GM23338 (cell line): ENCODE measurements at places on chromosomes 5 and 9. TPM values are rescaled to one million over a fixed set of nuclear protein-coding genes. Genes with fewer than 3 reads are reported as not detected.

GABRA6 gene
- not detected in 2 replicates for total RNA-seq

GRCh38 chr9:127380479-127380878 lies 16.5 kb upstream of the SLC2A8 start:
- H3K4me1 ChIP-seq, result no peaks in the 10 kb centered on the region
- no peak overlapping the region for H3K4me3 ChIP-seq
- H3K27ac ChIP-seq, result no peak overlapping the region

GRCh38 chr9:126151031-126151685 lies 175.5 kb upstream of the MVB12B start:
- H3K4me3 ChIP-seq, result no peak overlapping the region
- H3K27ac ChIP-seq, result no peak overlapping the region
- peaks cover 18% of the 10 kb centered on the region for H3K27me3 ChIP-seq
- H3K36me3 ChIP-seq, result no peaks in the 10 kb centered on the region
- H3K4me1 ChIP-seq, result peaks cover 4% of the 10 kb centered on the region; the same call in 1 of the 2 replicates

DNA sequence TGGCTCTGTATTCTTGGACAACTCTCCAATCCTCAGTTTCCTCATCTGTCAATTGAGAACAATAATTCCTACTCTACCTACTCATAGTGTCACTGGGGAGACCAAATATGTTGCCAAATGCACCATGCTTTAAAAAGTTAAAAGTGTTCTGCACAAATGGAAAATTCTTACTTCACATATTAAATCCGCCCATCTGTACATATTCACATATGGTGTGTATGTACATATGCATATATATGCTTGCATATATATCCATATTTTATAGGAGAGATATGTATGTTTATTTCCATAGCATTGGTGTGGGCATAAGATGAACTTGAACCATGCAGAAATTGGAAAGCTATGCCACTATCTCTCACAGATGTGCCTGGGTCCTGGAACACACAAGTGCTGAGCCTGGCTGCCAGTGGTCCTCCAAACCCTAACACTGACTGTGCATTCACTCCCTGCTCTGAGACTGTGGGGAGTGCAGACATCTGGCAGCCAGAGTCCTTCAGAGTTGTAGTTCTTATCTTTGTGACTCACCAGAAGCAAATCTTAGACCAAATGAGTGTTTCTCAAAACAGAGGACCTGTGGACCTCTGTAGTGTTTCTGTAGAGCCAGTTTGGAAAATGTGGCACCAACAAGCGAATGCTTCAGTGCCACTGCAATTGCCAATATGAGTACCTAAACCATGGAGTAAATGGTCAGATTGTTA lies 168.7 kb downstream of the GRIA1 start:
- H3K36me3 ChIP-seq, result no peaks in the 10 kb centered on the region
- no peak overlapping the region for H3K4me3 ChIP-seq
- no peak for DNase-seq
- H3K27ac ChIP-seq, result no peak overlapping the region

GRCh38 chr5:6359555-6360322 lies 18.6 kb downstream of the MED10 start:
- H3K4me3 ChIP-seq, result no peak overlapping the region
- H3K36me3 ChIP-seq, result no peaks in the 10 kb centered on the region
- peaks cover 10% of the 10 kb centered on the region; the same call in 1 of the 2 replicates for H3K4me1 ChIP-seq

- H3K36me3 ChIP-seq, result no peaks in the 10 kb centered on the region
- H3K27ac ChIP-seq, result no peak overlapping the region
- no peak for DNase-seq
- H3K4me1 ChIP-seq, result no peaks in the 10 kb centered on the region
These were observed 233.1 kb downstream of the ADAMTSL1 start for GRCh38 chr9:18707061-18707461.

DNA sequence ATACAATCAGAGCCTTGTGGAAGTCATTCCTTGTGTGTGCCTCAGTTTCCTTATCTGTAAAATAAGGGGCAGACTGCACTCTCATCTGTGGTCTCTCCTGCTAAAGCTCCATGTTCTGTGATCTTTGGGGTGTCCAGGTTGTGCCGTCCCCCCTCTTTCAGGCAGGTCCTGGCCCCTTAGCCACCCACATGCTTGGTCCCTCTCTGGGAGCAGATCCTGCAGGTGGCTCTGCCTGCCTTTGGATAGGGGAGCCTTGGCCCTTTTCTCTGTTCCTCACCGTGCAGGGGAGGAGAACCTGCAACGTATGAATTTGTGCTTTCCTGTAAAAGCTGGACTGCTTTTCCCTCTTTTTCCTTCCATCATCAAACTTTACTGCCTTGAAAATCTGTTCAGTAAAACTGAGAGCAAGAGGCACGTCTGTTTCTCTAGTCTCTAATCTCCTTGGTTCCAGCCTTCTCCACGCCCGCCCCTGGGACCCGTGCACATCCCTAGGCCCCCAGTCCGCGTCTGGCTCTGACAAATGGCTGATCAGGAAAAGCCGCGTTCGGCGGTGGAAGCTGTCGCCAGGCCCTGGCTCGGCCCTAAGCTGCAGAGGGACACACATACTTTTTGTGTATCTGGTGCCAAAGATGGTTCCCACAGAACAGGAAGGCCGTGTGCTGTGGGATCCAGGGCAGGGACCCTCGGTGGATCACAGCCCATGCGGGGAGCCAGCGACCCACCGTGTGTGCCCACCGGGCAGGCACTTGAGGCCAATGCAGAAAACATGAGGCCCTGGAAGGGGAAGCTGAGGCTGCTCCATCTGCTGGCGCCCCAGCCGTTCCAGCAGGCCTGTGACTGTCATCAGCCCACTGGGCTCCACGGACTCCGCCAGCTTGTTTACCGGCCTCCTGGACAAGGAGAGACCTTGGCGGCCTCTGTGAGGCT lies 43.4 kb upstream of the COL5A1 start:
- no peaks in the 10 kb centered on the region for H3K27me3 ChIP-seq
- DNase-seq, result no peak
- H3K4me1 ChIP-seq, result no peaks in the 10 kb centered on the region
- H3K27ac ChIP-seq, result no peak overlapping the region
- H3K4me3 ChIP-seq, result no peak overlapping the region

DNA sequence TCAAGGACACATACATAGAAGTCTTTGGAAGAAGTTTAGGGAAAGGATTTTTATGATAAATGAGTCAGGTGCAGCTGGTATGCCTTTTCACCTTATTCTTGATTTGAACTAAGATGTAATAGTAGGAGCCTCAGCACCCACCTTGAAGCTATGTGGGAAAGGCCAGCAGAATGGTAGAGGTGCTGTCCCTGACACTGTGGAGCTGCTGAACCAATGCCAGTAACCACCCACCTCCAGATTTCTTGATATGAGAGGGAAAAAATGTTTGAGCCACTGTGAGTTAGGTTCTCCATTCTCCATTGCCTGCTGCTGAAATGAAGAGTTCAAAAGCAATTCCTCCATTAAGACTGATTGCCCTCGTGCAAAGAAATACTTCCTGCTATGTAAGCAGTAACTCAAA lies 12.2 kb upstream of the HMGCR start:
- no peak for DNase-seq
- no peaks in the 10 kb centered on the region for H3K36me3 ChIP-seq
- H3K4me1 ChIP-seq, result no peaks in the 10 kb centered on the region
- no peaks in the 10 kb centered on the region for H3K27me3 ChIP-seq
- no peak overlapping the region for H3K4me3 ChIP-seq
- no peak overlapping the region for H3K27ac ChIP-seq

DNA sequence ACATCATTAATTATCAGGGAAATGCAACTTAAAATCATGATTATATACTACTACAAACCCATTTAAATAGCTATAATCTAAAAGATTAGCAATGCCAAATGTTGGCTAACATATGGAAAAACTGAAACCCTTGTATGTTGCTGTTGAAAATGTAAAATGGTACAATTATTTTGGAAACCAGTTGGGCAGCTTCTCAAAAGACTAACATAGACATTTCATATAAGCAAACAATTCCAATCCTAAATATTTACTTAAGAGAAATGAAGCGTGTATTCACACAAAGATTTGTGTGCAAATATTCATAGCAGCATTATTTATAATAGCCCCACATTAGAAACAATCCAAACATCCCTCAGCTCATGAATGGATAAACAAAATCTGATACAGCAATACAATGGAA lies 106.2 kb downstream of the ADAMTS12 start:
- no peaks in the 10 kb centered on the region for H3K4me1 ChIP-seq
- no peaks in the 10 kb centered on the region for H3K27me3 ChIP-seq
- no peak for DNase-seq
- no peak overlapping the region for H3K27ac ChIP-seq
- no peak overlapping the region for H3K4me3 ChIP-seq

DNA sequence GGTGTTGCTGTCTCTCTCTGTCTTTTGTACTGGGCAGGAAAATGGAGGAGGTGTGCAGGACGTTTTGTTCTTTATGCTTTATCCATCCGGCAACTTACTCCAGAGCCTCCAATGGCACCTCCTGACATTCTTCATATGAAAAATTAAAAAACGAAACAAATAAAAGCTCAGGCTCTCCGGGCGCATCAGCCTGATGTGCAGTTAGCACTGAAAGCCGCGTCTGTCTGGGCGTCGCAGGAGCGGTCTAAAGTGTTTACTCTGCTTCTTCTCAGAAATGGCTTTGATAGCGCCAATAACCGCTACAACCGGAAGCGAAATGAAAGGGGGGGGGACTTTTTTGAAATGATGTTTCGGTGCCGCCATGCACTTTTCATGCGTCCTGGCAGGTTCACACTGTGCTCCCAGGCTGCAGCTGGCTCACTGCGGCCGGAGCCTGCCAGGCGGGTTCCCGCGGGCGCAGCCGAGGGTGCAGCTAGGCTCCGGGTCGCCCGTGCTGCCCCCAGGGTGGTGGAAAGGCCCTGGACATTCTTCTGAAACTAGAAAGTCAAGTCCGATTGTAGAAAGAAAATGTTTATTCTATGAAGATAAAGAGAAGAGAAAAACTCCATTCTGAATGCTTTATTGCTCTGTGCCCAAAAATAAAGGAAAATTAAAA lies 407.7 kb upstream of the IRX1 start:
- no peak overlapping the region for H3K27ac ChIP-seq
- H3K4me3 ChIP-seq, result no peak overlapping the region
- DNase-seq, result no peak
- H3K27me3 ChIP-seq, result no peaks in the 10 kb centered on the region

DNA sequence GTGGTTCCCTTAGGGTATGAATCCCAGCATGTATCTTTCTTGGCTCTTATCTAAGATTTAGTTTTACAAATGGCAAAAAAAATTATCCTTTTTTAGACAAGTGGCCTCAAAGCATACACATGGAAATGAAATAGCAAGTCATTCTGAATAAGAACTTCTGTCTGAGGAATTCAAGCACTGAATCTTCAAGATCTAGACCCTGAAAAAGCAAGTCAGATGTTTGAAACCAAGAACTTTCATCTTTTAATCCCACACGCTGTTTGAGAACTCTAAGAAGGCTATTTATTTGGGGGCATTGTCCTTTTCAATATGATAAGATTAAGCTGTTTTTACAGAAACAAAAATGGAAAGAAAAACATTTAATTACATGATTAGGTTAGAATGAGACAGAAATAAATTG lies 549.2 kb upstream of the CYLC2 start:
- DNase-seq, result no peak
- no peak overlapping the region for H3K4me3 ChIP-seq
- no peaks in the 10 kb centered on the region for H3K27me3 ChIP-seq
- no peaks in the 10 kb centered on the region for H3K4me1 ChIP-seq

GRCh38 chr9:8365029-8365428 lies 565.5 kb upstream of the DMAC1 start:
- H3K4me3 ChIP-seq, result no peak overlapping the region
- H3K4me1 ChIP-seq, result no peaks in the 10 kb centered on the region
- DNase-seq, result no peak
- H3K27me3 ChIP-seq, result no peaks in the 10 kb centered on the region

DNA sequence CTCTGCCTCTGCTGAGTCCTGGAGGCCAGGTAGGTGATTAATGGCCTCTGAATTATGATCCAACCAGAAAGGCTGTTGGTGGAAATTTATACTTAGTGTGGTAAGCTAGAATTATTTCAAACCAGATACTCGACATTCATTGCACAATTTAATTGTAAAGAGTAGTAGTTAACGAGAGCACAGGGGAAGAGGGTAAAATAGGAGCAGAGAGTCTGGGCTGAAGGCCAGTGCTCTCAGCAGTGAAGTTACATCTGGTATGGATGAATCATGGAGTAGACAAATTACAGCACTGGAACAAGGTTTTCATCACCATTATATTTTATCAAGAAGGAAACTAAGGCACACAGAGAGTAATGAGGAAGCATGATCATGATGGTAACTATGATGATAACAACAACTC lies 92.5 kb downstream of the TLR4 start:
- DNase-seq, result no peak
- no peaks in the 10 kb centered on the region for H3K4me1 ChIP-seq
- H3K27me3 ChIP-seq, result no peaks in the 10 kb centered on the region
- H3K4me3 ChIP-seq, result no peak overlapping the region

DNA sequence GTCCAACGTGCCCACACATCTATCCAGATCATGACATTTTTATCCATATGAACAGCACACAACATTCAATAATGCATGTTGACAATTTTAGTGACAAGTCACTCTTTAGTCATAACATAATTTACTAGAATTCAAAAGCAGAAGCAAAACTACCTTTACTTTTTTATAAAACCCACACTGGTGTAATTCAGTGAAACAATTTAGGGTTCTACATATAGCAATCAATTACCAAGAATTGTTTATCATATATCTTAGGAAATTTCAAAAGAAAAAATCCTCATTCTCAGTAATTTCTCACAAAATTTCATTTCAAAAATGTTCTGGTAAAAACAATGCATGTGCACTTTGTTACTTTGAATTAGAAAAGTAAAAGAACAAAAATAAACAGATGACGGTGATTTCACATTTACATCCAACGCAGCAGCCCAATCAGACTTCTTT lies 12.6 kb downstream of the AUH start:
- no peak for DNase-seq
- H3K36me3 ChIP-seq, result no peaks in the 10 kb centered on the region
- H3K4me1 ChIP-seq, result peaks cover 31% of the 10 kb centered on the region
- H3K4me3 ChIP-seq, result no peak overlapping the region
- H3K27ac ChIP-seq, result no peak overlapping the region

BAAT gene
- total RNA-seq, result 0.14 and 0.58 TPM in 2 replicates
